ENCODE measurements at places on chromosomes 1 and 21.

DNA sequence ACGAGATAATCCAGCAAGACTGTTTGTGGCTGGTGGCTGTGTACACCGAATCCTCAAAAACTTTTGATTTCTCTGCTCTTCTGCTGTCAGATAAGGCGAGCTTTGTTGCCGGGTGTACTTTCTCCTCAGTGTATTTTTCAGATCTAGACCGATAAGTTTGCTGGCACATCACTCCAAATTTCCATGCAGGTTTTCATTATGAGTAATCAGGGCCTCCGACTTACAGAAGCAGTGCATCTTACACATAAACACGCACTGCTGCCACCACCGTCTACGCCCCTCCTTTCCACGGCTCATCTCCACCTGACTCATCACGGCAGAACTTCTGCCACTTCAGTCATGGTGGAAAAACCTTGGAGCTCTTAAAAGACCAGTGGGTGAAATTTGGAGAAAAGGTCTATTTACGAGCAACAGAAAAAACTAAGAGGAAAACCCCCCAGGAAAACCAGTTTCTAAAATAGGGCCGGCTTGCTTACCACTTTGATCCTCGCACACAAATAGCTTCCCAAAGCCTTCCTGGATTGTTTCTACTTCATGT lies 7.7 kb downstream of the ZBTB21 start:
- DNase-seq = no peak

DNA sequence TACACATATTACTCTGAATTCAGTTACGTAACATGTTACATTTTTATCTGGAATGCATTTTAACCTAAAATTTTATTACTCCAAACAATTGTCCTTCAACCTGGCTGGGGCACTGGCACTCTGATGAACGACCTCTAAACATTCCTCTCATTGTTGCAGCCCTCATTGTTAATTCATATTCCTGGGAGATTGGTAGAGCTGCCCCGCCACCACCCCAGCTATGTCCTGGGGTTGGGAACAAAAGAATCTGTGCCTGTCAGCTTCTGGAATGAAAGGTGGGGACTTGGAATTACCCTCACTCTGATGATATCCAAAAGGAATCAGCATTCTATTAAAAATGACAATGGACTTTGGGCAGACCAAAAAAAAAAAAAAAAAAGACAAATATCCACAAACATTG lies 38.0 kb upstream of the DESI2 start:
- DNase-seq = no peak

GRCh38 chr1:39405358-39405757 lies 86.1 kb upstream of the BMP8A start:
- no peak for DNase-seq

DNA sequence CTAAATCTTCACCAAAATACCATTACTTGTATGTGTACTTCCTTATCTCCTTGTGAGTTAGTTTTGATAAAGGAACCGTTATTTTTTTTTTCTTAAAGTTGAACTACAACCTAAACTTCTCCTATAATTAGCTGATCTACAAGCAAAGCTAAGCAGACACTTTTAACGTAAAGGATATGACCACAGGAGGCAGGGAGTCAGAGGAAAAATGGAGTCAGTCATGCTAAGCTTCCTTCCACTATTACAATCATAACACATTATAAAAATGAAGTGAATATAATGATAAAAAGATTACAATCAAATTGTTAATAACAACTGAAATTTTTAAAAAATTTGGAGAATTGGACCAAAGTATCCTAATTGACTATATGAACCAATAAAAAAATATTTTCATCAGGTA lies 892.6 kb downstream of the KCNT2 start:
- no peak for DNase-seq

DNA sequence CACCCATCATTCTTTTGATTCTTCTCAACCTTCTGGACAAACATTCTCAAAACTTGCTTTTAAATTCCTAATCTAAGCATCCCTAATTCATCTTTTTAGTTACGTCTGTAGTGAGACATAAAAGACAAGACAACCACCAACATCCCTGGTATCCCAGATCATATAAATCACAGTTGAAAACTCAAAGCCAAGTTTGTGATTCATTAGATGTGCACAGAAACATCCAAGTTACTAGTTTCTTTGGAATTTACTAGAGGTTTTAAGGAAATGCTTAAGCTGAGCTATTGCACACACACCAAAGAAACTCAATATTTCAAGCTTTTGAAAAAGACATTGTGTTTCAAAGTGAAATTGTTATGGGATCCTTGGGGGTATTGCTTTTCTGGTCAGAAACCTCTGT lies 47.6 kb downstream of the ATP6V1G3 start:
- no peak for DNase-seq

DNA sequence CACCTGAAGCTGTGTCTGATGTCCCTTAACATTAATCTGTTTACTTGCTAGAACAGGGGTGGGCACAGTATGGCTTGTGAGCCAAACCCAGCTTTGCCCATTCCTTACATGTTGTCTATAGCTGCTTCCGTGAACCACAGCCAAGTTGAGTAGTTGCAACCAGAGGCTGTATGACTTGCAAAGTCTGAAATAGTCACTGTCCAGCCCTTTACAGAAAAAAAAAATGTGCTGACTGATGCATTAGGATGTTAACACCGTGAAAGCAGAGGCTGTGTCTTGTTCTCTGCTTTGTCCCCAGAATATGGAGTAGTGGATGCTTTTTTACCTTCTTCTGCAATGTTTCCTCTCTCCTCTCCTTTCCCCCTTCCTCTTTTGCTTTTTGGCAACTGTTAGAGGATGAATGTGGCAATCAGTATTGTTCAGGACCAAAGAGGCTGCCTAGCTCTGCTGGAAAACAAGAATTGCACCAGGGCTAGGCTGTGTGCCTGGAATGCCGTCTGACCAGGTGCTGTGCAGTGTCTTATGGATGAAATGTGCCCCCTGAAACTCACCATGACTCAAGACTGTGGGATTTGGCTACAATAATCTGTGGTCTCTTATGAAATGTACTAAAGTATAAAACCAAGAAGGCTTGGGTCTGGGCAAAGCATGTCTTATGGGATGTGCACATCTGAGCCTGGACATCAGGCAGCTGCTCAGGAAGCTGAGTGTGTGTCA lies 79.6 kb upstream of the GCLM start:
- DNase-seq = peak; percentile 23

DNA sequence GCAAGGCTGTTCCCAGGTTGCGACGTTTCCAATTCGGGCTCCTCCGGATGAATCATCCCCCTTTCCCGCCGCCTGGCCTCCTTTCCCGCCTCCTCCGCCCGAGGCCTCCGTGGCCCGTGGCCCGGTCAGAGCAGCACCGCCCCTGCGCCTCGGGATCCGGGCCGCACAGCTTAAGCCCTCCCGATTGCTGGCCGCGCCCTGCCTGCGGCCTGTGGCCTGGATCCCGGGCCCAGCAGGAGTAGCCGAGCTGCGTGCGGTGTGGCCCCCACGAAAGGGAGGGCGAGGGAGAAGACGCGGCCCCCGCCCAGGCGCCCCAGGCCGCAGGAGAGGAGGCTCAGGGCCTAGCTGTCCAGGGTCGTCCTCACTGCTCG lies 1.0 kb downstream of the TMEM200B start:
- DNase-seq = peak; percentile 72

GRCh38 chr1:226093621-226094020 lies 31.1 kb downstream of the H3-3A start:
- no peak for DNase-seq

GRCh38 chr1:3503525-3503886 lies 49.0 kb downstream of the ARHGEF16 start:
- DNase-seq = no peak

- no peak for DNase-seq
Observed at GRCh38 chr1:110464340-110464739, 13.4 kb downstream of the PROK1 start.

GRCh38 chr21:34191876-34192275 lies 118.5 kb downstream of the MRPS6 start:
- no peak for DNase-seq

DNA sequence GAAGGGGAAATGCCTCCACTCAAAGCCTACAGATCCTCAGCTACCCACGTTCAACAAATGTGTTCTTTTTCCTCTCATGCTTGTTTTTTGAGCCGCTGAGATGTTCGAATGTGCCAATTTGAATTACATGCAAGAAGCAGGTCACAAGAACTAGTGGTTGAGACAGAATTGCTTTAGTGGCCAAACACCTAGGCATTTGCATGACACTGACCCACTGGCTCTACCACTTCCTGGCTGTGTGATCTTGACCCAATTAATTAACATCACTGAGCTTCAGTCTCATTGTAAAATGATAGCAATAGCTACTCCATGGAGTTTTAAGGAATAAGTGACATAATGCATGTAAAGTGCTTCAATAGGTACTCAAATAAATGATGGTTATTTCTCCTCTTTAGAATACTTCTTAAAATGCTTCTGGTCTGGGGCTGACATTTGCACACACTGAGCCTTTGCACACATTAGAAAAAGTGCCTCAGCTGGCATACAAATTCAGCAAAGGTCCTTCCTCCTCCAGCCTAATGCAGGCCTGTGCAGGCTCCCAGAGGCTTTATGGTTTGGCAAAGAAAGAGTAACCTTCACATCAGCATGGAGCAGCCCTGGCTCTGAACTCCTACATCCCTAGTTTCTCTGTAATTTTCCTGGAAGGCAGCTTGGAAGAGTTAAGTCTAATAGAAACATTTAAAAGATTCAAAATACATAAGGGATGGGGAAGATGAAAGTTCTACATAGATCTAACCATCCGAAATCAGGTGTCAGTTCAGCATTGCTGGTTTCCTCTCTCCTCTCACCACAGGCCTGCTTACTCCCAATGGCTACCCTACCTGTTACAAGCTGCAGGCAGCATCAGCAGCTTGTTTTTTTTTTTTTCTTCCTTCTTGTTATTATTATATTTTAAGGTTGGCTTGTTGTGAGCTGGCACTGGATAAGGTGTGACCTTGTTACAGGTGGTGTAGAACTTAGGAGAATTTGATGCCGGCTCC lies 107.4 kb downstream of the TBX19 start:
- DNase-seq = no peak

DNA sequence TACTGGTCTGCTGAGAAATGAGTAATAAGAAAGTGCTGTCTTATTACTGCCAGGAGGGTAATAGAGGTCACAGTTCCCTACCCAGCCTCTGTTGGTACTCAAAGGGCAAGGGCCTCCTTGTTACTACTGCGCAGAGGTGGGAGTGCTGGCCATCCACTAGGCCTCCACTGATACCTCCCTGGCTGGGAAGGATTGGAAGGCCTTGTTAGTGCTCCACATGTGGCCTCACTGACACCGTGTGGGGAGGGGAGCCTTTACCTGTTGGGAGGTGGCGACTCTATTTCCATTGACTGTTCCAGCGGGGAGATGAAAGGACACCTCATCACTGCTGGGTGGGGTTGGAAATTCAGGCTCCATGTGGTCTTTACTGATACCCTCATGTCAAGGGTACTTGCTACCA lies 57.8 kb upstream of the USP24 start:
- DNase-seq = peak; percentile 31

DNA sequence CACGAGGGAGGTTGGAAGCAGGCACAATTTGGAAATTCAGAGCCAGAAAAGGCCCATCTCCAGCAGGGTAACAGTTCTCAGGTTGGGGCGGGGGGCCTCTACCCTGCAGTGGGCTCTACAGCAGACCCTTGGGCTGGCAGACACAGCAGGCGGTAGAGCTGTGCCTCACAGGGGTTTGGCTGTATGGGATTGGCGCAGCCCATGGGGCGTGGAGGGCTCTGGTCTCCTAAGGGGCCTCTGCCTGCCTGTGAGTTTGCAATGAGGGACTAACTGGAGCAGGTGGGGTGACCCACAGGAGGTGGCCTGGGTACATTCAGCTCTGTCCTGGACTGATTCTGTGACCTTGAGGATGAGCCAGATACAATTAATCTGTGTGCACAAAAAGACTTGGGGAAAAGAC lies 124.1 kb downstream of the CAMTA1 start:
- DNase-seq = no peak

- no peak for DNase-seq
Observed at GRCh38 chr1:175708787-175709186, 34.6 kb downstream of the TNR start.

- DNase-seq = no peak
Observed at GRCh38 chr1:245322673-245323072, 167.9 kb downstream of the KIF26B start.

DNA sequence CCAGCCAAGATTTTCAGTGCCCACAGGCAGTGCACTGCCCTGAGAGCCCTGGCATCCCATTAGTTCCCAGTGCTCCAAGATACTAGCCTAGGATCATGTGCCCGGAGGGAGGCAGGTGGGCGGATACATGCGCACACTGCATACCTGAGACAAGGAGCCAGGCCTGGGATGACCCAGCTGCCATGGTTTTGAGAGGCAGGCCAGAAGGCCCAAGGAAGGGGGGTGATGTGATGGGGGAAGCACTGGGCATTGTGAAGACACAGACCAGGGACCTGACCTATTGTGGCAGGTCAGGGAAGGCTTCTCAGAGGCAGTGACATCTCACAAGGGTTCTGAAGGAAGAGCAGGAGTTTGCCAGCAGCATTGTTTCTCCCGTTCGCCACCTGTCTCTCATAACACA lies 3.6 kb downstream of the ZC3H12A start:
- DNase-seq = peak; percentile 49

GRCh38 chr1:167501515-167502191 lies 16.7 kb downstream of the CD247 start:
- no peak for DNase-seq

GRCh38 chr1:168443899-168444298 lies 99.9 kb downstream of the XCL2 start:
- DNase-seq = no peak
